ENCODE measurements at places on chromosomes 1 and 21.

DNA sequence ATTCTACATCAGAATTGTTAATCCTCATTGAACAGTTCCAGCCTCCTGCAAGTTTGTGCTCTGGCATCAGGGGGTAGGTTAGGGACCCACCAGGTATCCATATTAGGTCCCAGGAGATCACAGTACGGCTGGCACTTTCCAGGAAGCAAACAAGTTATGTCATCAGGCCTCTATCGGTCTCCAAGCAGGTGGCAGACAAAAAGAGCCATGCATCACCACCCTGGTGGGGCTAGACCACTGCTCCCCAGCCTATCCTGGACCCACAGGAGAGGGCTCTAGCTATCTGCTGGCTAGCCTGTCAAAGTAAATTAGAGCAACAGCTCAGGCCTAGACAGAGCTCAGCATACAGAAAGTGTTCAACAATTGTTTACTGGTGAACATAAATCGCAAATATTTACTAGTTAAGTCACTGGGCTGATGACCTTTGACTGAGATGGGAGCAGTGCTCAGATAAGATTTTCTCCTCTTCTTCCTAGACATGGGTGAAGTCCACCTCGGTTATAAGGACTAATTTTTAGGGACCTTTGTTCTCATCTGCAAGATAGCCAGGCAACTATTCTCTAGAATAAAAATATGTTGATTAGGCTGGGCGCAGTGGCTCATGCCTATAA is 6.4 kb downstream of the NUAK2 start:
- H3K27ac ChIP-seq: no peak overlapping the region
- H3K27me3 ChIP-seq: no peaks in the 10 kb centered on the region
- H3K36me3 ChIP-seq: no peaks in the 10 kb centered on the region

GRCh38 chr1:64757213-64757612 is 12.3 kb downstream of the RAVER2 start:
- no peaks in the 10 kb centered on the region for H3K36me3 ChIP-seq
- H3K4me3 ChIP-seq: no peak overlapping the region
- no peak overlapping the region for H3K27ac ChIP-seq
- no peak for DNase-seq
- no peaks in the 10 kb centered on the region for H3K4me1 ChIP-seq

- H3K36me3 ChIP-seq: no peaks in the 10 kb centered on the region
- no peak overlapping the region for H3K4me3 ChIP-seq
- H3K4me1 ChIP-seq: no peaks in the 10 kb centered on the region
- H3K27ac ChIP-seq: no peak overlapping the region
These were observed 503.2 kb upstream of the CAMK1G start for GRCh38 chr1:209080170-209080781.

- H3K4me3 ChIP-seq: no peak overlapping the region
- DNase-seq: no peak
- no peak overlapping the region for H3K27ac ChIP-seq
- no peaks in the 10 kb centered on the region for H3K36me3 ChIP-seq
These were observed 117.7 kb upstream of the DSCAM start for GRCh38 chr21:40964691-40965090.

DNA sequence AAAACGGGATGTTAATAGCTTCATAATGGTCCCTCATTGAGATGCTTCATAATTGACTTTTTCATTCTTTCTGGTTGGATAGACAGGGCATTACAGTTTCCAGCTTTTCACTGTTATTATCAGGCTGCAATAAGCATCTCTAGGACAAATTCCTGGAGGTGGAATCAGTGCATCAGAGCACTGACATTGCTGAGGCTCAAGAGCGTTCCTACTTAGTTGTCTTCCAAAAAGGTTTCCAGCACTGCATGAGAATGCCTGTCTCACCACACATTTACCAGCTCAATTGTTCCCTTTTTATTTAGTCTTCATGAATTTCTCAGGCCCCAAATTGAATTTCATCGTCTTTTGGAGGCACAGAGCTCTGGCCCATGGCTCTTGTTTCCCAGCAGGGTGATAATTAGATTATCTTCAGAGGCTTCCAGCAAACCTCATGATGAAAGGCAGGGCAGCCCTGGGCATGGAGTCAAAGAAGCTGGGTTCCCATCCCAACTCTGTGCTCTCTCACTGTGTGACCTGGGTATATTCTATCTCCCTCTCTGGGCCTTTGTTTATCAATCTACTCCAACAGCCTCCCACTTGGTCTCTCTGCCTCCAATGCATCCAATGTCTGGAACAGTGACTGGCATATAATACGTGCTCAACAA is 451.4 kb downstream of the PTPRU start:
- H3K4me3 ChIP-seq: no peak overlapping the region
- H3K36me3 ChIP-seq: no peaks in the 10 kb centered on the region
- no peak for DNase-seq

GRCh38 chr1:243420946-243421685 is 165.3 kb downstream of the SDCCAG8 start:
- no peak overlapping the region for H3K4me3 ChIP-seq
- no peak for DNase-seq
- H3K4me1 ChIP-seq: no peaks in the 10 kb centered on the region
- H3K36me3 ChIP-seq: no peaks in the 10 kb centered on the region
- no peaks in the 10 kb centered on the region for H3K27me3 ChIP-seq
- H3K27ac ChIP-seq: no peak overlapping the region

DNA sequence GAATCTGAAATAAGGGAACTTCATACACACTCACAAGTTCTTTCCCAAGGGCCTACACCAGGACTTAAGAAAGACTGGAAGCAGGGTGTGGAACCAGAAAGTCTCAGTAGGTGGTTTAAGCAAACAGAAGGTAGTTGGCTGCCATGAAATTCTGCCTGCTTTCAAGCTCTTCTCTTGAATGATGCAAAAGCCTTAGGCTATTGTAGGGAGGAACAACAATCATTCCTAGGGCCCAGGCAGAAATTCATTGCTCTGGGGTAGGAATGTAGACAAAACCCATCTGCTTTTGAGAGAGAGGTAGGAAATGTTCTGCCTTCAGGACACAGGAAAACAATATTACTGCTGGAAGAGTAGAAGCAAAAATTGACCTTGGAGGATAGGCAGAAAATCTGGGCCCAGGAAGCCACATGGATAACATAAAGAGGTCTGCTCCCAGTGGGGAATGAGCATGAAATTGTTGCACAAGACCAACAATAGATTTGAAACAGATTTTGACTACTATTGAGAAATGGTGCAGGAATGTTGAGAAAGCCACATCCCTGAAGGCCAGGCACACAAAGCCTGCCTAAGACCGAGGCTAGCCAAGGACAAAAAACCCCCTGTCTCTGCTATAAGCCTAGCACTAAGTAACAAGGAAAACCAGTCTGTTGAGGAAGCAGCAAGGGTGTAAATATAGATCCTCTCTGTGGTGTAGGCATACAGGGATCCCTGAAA is 22.7 kb upstream of the SFT2D2 start:
- no peak for DNase-seq
- peak overlapping the region; percentile 70 for H3K27ac ChIP-seq
- H3K4me1 ChIP-seq: peaks cover 16% of the 10 kb centered on the region
- no peaks in the 10 kb centered on the region for H3K27me3 ChIP-seq
- H3K4me3 ChIP-seq: no peak overlapping the region
- H3K36me3 ChIP-seq: no peaks in the 10 kb centered on the region

- H3K4me3 ChIP-seq: no peak overlapping the region
- no peak overlapping the region for H3K27ac ChIP-seq
- no peaks in the 10 kb centered on the region for H3K36me3 ChIP-seq
These were observed 33.2 kb upstream of the BSDC1 start for GRCh38 chr1:32427264-32427963.

DNA sequence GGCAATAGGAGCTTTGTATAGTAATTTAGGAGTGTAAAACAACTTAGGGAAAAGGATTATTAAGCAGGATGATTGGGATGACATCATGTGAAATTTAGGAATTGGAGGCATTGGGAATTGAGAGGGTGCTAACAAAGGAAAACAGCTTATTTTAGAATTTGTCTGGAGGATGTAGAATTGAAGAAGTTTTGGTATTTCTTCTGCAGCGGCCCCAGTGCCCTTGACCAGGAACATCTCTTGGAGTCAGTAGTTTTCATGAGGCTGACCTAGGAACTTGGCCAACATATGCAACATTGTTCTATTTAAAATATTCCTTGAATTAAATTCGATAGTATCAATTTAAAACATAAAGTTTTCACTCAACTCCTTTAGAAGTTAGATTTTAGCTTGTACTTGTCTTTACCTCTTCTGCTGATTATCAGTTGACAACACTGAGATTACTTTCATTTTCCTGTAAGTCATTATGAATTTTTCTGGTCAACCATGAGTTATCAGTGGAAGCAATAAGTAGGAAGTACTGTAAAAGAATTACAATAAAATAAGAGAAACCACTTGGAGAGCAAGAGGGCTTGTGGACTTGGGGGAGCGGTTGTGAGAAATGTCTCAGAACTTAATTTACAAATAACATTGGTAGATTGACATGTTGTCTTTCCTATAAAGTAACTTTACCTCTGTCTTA is 52.8 kb downstream of the DYRK1A start:
- no peaks in the 10 kb centered on the region for H3K27me3 ChIP-seq
- H3K4me1 ChIP-seq: peaks cover 54% of the 10 kb centered on the region
- no peak overlapping the region for H3K4me3 ChIP-seq
- no peaks in the 10 kb centered on the region for H3K36me3 ChIP-seq
- no peak overlapping the region for H3K27ac ChIP-seq
- no peak for DNase-seq

DNA sequence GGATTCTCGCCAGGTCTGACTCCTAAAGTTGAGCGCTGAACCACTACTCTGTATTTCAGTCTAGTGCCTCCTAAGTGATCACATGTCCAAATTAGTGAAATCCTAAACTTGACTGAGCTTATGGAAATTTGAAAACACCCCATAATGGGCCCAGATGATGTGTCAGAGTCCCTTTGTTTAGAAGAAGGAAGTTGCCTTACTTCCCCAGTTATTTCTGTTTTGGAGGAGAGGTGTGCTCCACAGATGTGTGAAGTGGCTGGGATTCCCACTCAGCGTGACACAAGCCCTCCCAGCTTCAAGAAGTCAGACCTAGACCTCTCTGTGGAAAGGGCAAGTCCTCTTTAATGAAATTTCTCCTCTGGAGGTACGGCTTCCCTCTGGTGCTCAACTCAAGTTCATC is 188.8 kb downstream of the TTLL7 start:
- no peak overlapping the region for H3K4me3 ChIP-seq
- H3K27me3 ChIP-seq: no peaks in the 10 kb centered on the region
- DNase-seq: no peak

- H3K27me3 ChIP-seq: no peaks in the 10 kb centered on the region
- H3K4me3 ChIP-seq: no peak overlapping the region
- DNase-seq: no peak
- H3K36me3 ChIP-seq: no peaks in the 10 kb centered on the region
- H3K4me1 ChIP-seq: peaks cover 4% of the 10 kb centered on the region
- H3K27ac ChIP-seq: no peak overlapping the region
These were observed 233.5 kb downstream of the TRABD2B start for GRCh38 chr1:47763591-47764171.

GRCh38 chr1:190126728-190127127 is 350.9 kb downstream of the BRINP3 start:
- no peak for DNase-seq
- H3K4me3 ChIP-seq: no peak overlapping the region
- no peak overlapping the region for H3K27ac ChIP-seq

DNA sequence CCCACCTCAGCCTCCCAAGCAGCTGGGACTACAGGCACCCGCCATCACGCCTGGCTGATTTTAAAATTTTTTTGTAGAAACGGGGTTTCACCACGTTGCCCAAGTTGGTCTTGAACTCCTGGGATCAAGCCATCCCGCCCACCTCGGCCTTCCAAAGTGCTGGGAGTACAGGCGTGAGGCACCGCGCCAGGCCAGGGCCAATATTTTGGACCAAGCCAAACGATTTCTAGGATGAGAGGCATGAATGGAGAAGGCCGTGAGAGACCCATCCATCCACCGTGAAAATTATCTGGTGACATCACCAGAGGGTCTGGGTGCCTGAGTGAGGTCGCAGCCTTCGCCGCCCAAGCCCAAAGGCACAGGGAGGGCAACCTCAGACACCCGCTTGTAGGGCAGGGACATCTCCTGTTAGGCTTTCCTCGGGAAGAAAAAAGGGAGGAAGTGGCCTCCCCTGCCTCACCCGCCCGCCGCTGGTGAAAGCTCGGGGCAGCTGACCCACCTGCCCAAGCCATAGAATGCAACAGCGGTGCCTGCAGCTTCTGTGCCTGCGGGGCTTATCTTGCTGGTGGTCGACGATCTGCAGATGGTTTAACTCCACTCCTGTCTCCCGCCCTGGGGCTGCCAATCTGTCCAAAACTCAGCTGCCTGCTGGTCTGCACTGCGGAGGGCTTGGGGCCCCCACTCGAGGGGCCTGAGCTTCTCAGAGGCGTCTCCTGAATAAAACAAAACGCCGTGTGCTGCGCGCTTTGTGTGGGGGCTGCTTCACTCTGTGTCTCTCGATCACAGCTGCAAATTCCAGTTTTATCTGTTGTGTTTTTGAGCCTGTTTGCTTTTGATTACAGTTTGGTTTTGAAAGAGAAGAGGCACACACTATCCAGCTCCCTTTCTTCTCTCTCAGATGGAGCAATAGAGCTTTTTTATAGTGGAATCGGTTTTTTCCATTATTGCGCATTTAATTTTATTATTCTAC is 85.8 kb downstream of the MRPS6 start:
- H3K4me1 ChIP-seq: no peaks in the 10 kb centered on the region
- no peaks in the 10 kb centered on the region for H3K27me3 ChIP-seq
- no peak overlapping the region for H3K4me3 ChIP-seq
- no peaks in the 10 kb centered on the region for H3K36me3 ChIP-seq
- no peak for DNase-seq

GRCh38 chr1:20111452-20111851 is 7.9 kb downstream of the PLA2G2D start:
- H3K4me3 ChIP-seq: no peak overlapping the region
- H3K36me3 ChIP-seq: no peaks in the 10 kb centered on the region
- DNase-seq: no peak
- H3K4me1 ChIP-seq: peaks cover 8% of the 10 kb centered on the region
- H3K27ac ChIP-seq: no peak overlapping the region

GRCh38 chr1:162626761-162627160 is 5.5 kb upstream of the DDR2 start:
- no peak for DNase-seq
- no peaks in the 10 kb centered on the region for H3K4me1 ChIP-seq
- no peaks in the 10 kb centered on the region for H3K27me3 ChIP-seq
- H3K27ac ChIP-seq: peak overlapping the region; percentile 70
- no peak overlapping the region for H3K4me3 ChIP-seq

- peaks cover 57% of the 10 kb centered on the region for H3K27me3 ChIP-seq
- H3K36me3 ChIP-seq: no peaks in the 10 kb centered on the region
- peaks cover 30% of the 10 kb centered on the region for H3K4me1 ChIP-seq
- no peak overlapping the region for H3K27ac ChIP-seq
These were observed 4.3 kb upstream of the CD1D start for GRCh38 chr1:158176399-158176798.

All from esophagus squamous epithelium (tissue), 5 donors.